ENCODE measurements at places on chromosomes 5 and 9.
A peak's percentile ranks its signal among the peaks of the same experiment; 100 is the strongest.

DNA sequence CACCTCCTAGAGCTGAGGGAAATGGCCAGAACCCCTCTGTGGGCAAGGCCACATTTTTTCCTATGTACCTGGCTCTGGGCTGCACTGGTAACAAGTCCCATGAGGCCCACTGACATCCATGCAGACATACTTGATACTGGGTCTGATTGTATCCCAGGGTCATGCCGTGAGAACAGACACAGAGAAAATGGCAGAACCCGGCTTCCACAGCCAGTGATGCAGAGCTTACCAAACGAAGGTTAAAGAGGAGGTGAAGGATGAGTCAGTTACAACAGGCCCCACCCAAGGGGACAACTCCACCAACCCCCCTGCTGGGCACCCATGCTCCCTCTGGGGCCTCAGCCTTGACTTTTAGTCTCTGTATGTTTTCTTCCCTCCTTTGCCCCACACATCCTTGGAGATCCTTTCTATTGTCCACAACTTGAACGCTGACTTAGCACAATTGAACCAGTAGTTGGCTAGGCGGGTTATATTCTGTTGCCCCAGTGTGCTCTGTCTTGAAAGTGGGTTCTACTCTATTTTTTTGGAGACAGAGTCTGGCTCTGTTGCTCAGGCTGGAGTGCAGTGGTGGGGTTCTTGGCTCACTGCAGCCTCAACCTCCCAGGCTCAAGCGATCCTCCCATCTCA, 93.5 kb downstream of the DAP start:
- DNase-seq: no peak

GRCh38 chr9:841371-842209, at the start of gene DMRT1:
Gene DMRT1, plus strand, starts transcription at chr9:841697. Its CDS starts 142 bp downstream, at chr9:841839.
- DNase-seq: no peak

- DNase-seq: no peak
Measured at GRCh38 chr9:97847474-97848214, 5.4 kb upstream of the FOXE1 start.

- DNase-seq: no peak
Measured at GRCh38 chr5:131685516-131686171, 50.6 kb upstream of the RAPGEF6 start.

- DNase-seq: no peak
Measured at GRCh38 chr9:113996531-113997001, 81.5 kb downstream of the AMBP start.

- peak; percentile 2 for DNase-seq
Measured at GRCh38 chr5:37198061-37198460, 51.1 kb downstream of the CPLANE1 start.

DNA sequence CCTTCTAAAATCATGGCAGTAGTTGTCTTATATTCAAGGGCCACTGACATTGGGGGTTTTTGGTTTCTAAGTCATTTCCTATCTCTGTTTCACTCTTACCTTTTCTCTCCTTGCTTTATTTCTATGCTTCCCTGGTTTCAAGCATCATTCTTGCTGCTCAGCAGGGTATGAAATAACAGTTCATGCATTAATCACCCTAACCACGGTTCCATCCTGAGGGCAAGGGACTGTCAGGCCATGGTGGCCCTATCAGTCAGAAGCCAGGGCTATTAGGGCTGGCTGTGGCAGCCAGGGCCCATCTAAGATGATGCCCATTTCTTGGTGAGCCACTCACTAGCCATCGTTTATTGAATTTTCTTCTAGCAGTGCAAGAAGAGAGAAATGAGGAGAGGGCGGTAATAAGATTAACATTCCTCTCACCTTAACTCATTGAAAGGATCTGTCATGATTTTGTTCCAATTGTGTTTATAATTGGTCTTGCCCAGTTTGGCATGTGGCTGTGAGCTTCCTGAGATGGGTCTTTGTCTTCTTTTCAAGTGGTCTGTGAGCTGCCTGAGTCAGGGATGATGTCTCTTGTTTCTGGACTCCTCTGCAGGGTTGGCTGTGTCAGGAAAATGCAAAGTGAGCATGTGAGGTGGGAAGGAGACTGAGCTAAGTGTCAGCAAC, 45.2 kb downstream of the CYSTM1 start:
- no peak for DNase-seq

DNA sequence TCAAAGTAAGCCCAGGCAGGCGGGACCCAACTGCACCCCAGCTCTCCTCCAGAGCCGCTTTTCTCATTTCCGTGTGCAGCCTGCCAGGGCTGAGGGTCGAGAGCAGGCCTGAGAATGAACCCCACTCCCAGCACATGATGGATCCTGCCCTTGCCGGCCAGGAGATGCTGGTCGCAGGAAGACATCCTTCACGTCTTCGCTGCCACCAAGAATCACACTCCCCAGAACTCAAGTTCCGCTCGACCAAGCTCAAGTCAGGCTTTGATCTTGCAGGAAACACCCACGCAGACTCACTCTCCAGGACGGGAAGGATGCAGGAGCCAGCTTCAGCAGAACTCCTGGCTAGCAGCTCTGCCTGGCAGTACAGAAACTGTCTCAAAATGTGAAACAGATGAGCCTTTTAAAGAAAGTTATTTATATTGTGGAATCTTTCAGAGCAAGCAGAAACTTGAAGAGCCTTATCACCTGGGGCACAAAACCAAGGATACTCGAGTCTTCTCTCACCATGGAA, 102.4 kb downstream of the ROR2 start:
- DNase-seq: no peak

GRCh38 chr9:108544866-108545265, 310.9 kb downstream of the ACTL7B start:
- DNase-seq: no peak

DNA sequence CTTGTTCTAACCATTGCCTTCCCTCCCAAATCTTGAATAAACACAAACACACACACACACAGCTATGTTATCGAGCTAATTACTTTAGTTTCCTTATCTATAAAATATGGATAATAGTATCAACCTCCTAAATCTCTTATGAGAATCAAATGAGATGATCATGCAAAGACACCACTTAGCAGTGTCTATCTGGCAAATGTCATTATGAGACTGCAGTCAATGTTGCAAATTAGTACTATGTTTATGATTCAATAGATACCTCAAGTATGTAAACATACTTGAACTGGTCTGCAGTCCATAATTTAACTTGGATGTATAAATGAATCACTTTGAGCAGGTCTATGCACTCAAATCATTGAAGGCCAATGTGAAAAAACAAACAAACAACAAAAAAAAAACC, 22.2 kb upstream of the ERAP2 start:
- DNase-seq: no peak

- no peak for DNase-seq
Measured at GRCh38 chr9:114047717-114048116, 30.4 kb downstream of the AMBP start.

- DNase-seq: no peak
Measured at GRCh38 chr9:72656021-72656420, 134.6 kb downstream of the TMC1 start.

- DNase-seq: no peak
Measured at GRCh38 chr9:83346655-83347420, 191.4 kb downstream of the FRMD3 start.

GRCh38 chr9:38370176-38370575, 22.3 kb upstream of the ALDH1B1 start:
- no peak for DNase-seq

- no peak for DNase-seq
Measured at GRCh38 chr5:72688916-72689315, 127.5 kb upstream of the TNPO1 start.

GRCh38 chr5:142758062-142758795, 11.9 kb upstream of the ARHGAP26 start:
- no peak for DNase-seq

DNA sequence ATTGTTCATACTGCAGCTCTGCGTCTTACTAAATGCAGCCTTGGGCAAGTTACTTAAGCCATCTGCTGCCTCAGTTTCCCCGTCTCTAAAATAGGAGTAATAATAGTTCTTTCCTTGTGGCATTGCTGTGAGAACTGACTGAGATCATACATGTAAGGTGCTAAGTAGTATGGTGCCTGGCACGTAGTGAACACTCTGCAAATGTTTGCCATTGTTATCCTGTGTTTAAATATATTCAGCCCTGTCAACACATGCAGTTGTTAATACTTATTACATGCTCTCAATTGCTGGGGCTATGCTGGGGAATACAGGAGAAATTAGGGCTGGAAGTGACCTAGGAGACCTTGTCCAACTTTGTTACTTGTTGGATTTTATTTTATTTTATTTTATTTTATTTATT, 105.2 kb upstream of the RAI14 start:
- no peak for DNase-seq

GRCh38 chr5:317086-317811, 4.3 kb upstream of the AHRR start:
- no peak for DNase-seq

DNA sequence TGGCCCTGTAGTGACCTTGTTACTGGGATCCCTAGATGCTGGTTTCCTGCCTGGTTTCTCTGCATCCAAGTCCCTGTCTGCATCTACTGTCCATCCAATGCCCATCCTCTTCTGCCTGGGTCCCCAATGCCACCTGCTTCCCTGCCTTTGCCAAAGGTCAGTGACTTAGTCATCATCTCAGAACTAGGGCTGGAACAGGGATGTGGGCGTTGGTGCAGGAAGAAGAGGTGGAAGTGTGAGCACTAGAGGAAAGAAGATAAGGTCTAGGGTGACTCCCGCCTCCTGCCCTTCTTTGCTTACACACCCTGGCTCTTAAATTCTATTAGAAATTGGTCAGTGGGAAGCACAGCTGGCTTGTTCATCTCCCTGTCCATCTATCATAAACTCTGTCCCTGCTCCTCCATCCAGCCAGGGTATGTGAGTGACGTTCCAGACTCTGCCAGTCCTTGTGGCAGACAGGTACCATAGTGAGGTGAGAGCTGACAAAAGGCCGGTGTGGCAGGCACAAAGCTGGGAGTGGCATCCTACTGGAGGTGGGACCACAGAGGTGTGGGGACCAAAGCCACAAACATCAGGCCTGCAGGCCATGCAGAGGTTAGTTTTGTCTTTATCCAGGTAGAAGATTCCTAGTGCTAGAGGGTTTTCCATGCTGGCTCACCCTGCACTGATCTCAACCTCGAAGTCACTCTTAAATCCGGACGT, 9.2 kb downstream of the PTPN3 start:
- DNase-seq: no peak

DNA sequence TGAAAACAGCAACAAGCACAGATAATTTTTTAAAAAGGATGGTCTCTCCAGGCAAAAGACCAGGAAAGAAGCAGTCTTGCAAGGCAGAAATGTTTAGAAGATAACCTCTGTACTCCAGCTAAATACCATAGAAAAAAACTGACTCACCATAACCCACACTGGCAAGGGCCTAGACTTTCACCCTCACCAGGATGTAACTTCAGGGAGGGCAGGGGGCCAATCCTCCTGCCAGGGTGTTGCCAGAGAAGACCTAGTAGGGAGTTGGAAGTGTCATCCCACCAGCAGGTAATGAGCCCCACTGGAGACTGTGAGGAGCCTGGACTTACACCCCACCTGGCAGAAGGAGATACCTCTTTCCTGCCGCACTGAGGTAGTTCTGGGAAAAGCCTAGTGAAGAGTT, 97.6 kb downstream of the PRELID2 start:
- DNase-seq: no peak

GRCh38 chr9:37902796-37903646, 906 bp downstream of the SLC25A51 start:
- DNase-seq: peak; percentile 36

GRCh38 chr9:122145592-122145863, 14.1 kb downstream of the NDUFA8 start:
- DNase-seq: no peak

GRCh38 chr9:99779277-99779676, 42.4 kb upstream of the NR4A3 start:
- DNase-seq: no peak

- DNase-seq: no peak
Measured at GRCh38 chr9:6271508-6272228, 56.1 kb downstream of the IL33 start.

DNA sequence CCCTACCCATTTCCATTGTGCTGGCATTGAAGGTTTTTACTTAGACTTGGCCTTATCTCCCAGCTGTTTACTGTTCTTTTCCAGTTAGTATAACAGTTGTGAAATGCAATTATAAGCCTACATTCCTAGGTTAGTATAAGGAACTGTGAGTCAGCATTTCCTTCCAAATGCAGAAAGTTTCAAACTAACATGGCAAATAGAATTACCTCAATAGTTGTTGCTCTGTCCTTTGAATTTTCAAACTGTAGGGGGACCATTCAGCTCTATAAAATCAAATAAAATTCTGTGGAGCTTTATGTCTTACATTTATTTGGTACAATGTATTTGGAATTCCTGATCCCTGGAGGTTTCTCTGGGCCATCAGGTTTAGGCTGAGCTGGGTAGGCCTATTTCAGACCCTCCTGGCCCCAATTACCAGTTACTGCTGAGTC, 47.2 kb downstream of the ARHGEF28 start:
- DNase-seq: no peak

DNA sequence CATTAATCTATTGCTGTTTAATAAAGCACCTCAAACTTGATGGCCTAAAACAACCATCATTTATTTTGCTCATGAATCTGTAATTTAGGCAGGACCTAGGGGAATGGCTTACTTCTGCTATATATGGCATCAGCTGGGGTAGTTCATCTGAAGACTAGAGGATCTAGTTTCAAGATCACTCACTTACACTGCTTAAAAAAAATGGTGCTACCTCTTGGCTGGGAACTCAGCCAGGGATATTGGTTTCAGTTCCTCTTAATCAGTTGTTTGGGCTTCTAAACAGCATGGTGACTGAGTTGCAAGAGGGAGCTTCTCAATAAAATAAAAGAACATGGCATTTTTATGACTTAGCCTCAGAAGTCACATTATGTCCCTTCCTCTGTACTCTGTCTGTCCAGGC, 142.0 kb downstream of the FAM114A2 start:
- no peak for DNase-seq

- peak; percentile 71 for DNase-seq
Measured at GRCh38 chr5:56692359-56693219, 122.8 kb upstream of the MAP3K1 start.

- DNase-seq: no peak
Measured at GRCh38 chr5:38291355-38291754, 33.0 kb downstream of the EGFLAM start.

- DNase-seq: no peak
Measured at GRCh38 chr5:72693546-72694205, 122.8 kb upstream of the TNPO1 start.

GRCh38 chr5:119412279-119413227, 39.7 kb upstream of the HSD17B4 start:
- no peak for DNase-seq

DNA sequence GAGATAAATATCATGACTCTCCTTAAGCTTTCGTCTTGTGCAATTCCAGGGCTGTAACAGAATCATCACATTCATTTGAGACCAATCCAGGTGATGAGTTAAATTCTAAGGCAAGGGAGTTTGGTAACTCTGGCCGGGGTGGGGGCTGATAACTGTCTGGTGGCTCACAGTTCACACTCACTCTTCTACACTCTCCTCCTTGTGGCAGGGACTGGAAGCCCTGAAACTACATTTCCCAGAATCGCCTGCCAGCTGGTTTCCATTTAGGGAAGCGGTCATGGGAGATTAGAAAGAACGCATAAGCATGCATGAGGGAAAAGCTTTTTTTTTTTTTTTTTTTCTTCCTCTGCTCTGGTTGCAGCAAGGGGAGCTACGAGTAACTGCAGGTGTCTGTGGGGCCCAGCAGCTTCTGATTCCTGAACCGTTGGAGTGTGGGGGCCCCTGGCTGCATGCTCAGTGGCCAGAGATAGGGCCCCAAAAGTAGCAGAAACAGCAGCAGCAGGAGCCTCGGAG, 154.8 kb upstream of the TBC1D2 start:
- DNase-seq: no peak

GRCh38 chr9:13597427-13597826, 317.9 kb upstream of the MPDZ start:
- no peak for DNase-seq

- no peak for DNase-seq
Measured at GRCh38 chr9:70641631-70642030, 227.2 kb upstream of the KLF9 start.

Measured in CD4-positive, alpha-beta T cell treated with Interleukin-4 for 4 hours (primary cell).